ENCODE measurements at places on chromosomes 3 and 15. TPM values are rescaled to one million over a fixed set of nuclear protein-coding genes. Genes with fewer than 3 reads are reported as not detected.
A peak's percentile ranks its signal among the peaks of the same experiment; 100 is the strongest.

Gene ZNF660
- 0.43 TPM for total RNA-seq

Gene TMOD2
- 7.0 TPM for total RNA-seq

Gene TMC3
- not detected for total RNA-seq

DNA sequence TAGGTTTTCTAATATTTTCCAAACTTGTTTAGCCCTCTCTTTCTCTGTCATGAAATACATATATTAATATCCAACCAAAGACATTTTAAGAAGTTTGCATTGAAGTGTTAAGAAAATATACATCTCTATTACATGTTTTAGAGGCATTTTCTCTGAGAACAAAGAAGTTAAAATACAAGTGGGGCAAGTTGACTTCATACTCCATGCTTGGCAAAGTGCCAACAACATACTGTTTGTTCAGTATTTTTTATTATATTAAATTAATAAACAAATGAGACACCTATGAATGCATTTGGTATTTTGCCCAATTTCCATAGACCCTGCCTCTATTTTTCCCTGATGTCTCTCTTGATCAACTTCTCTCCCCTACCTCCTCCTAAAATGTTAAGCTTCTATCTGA, 232.8 kb upstream of the MRPL3 start:
- H3K27me3 ChIP-seq: no peaks in the 10 kb centered on the region
- no peak for DNase-seq
- H3K27ac ChIP-seq: no peak overlapping the region
- H3K36me3 ChIP-seq: no peaks in the 10 kb centered on the region
- no peak overlapping the region for H3K4me3 ChIP-seq

DNA sequence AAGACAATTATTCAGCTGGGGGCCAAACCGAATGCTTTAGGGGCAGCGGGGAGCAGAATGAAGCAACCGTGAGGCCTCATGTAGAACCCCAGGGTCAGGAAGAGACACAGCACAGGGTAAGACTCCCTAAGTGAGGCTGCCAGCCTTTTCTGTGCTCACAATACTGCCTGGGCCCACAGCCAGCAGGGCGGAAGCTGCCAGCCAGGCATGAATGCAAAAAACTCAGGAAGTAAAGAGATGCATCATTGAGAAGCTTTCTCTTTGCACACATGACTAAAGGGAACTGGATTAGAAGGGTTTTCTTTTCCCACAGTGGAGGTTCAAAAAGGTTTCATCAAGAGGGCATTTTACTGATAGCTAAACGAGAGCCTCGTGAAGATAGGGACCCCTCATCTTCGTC, 33.3 kb downstream of the CA12 start:
- peak overlapping the region; percentile 66 for H3K27ac ChIP-seq
- peak; percentile 83 for DNase-seq
- H3K27me3 ChIP-seq: no peaks in the 10 kb centered on the region
- H3K4me1 ChIP-seq: peaks cover 22% of the 10 kb centered on the region
- H3K4me3 ChIP-seq: no peak overlapping the region

DNA sequence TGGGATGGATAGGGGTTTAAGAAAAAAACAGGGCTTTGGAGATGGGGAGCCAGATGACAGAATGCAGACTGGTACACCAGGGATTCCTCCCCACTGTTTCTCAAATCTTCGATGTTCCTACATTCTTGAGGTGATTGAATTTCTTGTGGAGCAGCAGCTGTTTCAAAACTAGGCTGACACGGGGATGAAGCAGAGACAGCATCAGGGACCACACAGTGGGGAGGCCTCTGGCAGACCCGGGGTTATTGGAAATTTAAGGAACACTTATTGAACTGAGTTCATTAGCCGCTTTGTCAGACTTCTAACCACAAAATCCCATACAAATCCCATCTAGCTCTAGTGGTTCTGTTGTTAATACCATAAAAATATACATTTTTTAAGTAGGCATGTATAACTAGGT, 621.4 kb upstream of the GBE1 start:
- no peaks in the 10 kb centered on the region for H3K36me3 ChIP-seq
- no peaks in the 10 kb centered on the region for H3K27me3 ChIP-seq
- H3K4me1 ChIP-seq: no peaks in the 10 kb centered on the region
- no peak overlapping the region for H3K4me3 ChIP-seq
- no peak overlapping the region for H3K27ac ChIP-seq
- DNase-seq: no peak

DNA sequence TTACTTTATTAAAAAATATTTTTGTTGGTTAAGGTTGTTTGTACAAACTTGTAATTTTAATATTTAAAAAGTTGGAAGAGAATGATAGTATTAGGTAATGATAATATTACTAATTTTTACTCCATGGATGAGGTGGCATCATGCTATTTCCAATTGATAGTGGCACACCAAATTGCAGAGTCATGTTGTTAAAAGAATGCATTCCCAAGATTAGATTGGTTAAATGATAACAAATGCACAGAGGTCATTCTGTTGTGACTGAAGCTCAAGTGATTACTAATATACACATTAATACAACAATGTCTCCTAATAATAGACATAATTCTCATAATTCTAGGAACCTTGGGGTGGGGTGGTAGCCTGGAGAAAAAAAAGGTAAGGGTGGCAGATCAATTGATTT, 73.2 kb upstream of the ZBED2 start:
- no peak overlapping the region for H3K4me3 ChIP-seq
- H3K27me3 ChIP-seq: no peaks in the 10 kb centered on the region
- H3K27ac ChIP-seq: no peak overlapping the region
- no peaks in the 10 kb centered on the region for H3K4me1 ChIP-seq

Data from ascending aorta (tissue), 2 donors.